ENCODE measurements at places on chromosomes 6 and 20.

DNA sequence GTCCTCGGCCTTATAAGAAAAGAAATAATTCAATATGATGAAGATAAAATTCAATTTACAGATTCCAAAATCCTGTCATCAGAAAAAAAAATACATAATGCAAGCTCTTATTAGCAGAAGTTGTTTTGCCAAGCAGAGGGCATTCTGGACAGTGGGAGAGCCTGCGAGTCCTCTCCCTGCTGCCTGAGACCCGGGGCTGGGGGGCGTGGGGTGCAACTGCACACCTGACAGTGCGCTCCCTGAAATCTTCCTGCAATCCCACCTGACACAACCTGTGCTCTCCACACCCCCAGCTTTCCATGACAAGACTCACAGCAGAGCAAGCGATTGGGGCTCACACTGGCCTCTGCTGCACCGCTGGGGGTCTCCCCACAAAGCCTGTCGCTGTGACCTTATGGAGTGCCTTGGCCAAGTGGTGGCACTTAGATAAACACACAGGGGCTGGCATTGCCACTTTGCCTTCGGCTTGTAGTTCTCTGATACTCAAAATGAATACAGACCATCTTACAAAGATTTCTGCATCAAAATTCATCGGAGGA lies 130.3 kb upstream of the PDE10A start:
- no peak for DNase-seq

GRCh38 chr6:5878792-5879191 lies 127.9 kb downstream of the NRN1 start:
- no peak for DNase-seq

DNA sequence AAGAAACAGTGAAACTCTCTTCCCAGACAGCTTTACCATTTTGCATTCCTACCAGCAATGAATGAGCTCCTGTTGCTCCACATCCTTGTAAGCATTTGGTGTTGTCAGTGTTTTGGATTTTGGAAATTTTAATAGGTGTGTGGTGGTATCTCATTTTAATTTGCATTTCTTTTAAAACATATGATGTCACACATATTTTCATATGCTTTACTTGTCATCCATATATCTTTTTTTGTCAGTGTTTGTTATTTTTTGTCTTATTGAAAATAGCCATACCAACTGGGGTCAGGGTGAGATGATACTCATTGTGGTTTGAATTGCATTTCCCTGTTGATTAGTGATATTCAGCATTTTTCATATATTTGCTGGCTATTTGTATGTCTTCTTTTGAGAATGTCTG lies 119.5 kb upstream of the FOXA2 start:
- no peak for DNase-seq

- no peak for DNase-seq
Measured at GRCh38 chr6:56902641-56903464, 52.1 kb upstream of the BEND6 start.

DNA sequence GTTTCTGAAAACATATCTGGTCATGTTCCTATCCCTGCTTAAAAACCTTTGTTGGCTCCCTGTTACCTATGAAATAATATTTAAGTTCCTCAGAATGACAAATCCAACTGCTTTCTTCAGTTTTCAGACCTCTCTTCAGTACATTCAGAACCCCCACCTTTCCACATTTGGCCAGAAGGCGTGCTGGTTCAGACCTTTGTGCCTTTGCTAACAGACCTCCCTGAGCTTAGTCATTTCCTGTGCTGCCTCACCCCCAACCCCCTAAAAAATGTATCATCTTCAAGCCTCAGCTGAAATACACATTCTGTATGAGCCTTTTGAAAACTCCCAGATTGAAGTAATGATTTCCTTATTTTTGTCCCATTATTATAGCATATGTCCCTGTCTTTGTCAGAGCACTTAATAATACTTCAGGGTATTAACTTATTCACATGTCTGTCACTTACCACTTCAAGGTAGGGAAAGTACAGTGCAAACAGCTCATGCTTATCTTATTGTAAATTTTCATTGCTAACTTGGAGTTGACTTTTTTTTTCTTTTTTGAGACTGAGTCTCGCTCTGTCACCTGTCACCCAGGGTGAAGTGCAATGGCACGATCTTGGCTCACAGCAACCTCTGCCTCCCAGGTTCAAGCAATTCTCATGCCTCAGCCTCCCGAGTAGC lies 19.7 kb downstream of the FAM217A start:
- peak; percentile 61 for DNase-seq

DNA sequence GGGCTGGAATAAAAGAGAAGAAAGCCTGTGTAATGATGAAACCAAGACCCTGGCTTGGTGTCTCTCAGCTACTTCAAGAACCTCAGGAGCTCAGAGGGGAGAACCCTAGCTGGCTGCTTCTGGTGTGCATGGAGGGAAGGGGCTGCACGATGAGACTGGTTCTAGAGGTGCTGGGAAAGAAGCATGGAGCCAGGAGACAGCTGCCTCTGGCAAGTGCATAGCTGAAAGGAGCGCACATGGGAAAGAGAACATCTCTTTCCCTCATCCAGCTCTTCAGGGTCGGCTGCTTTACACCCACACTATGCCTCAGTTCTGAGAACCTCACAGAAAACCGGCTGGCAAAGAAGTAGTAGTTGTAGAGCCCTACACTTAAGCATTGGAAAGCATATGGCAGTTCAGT lies 139.5 kb downstream of the QKI start:
- DNase-seq, result no peak

- no peak for DNase-seq
Measured at GRCh38 chr6:1481286-1481685, 91.9 kb downstream of the FOXF2 start.

DNA sequence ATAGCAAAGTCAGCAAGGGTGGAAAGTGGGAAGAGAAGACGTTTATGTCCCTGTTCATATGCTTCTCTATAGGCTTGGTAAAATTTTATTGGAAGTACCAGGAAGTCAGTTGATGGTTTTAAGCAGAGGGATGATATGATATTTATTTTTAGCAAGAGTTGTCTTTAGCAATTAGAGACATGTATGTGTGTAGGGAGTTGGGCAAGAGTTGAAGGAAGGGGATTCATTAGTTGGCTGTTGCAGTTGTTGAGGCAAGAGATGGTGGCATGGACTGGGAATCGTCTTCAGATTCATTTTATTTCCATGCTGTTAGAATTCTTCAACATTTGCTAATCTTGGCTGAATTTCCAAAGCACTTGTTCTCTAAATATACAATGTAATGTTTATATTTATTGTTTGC lies 85.6 kb downstream of the QKI start:
- DNase-seq, result no peak

- no peak for DNase-seq
Measured at GRCh38 chr6:134315974-134316441, 1.9 kb downstream of the SGK1 start.

- peak; percentile 14 for DNase-seq
Measured at GRCh38 chr6:12957321-12958051, 240.9 kb downstream of the PHACTR1 start.

GRCh38 chr6:168270274-168271172 lies 49.1 kb downstream of the DACT2 start:
- no peak for DNase-seq

DNA sequence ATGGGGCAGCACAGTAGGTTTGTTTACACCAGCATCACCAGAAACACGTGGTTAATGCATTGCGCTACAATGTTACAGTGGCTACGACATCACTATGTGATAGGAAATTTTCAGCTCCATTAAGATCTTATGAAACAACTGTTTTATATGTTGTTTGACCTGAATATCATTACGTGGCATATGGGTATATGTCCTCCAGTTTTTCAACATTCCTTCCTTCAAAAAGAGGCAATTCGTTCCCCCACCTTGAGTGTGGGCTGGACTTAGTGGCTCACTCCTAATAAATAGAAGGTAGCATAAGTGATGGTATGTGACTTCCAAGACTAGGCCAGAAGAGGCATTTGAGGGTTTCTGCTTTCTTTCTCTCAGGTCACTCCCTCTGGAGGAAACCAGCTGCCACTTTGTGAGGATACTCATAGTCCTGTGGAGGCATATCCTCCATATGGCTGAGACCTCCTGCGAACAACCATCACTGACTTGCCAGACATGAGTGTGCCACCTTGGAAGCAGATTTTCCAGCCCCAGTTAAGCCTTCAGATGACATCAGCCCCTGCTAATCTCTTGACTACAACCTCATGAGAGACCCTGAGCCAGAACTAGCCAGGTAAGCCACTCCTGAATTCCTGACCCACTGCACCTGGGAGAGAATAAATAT lies 2.3 kb upstream of the TRAM2 start:
- DNase-seq, result no peak

DNA sequence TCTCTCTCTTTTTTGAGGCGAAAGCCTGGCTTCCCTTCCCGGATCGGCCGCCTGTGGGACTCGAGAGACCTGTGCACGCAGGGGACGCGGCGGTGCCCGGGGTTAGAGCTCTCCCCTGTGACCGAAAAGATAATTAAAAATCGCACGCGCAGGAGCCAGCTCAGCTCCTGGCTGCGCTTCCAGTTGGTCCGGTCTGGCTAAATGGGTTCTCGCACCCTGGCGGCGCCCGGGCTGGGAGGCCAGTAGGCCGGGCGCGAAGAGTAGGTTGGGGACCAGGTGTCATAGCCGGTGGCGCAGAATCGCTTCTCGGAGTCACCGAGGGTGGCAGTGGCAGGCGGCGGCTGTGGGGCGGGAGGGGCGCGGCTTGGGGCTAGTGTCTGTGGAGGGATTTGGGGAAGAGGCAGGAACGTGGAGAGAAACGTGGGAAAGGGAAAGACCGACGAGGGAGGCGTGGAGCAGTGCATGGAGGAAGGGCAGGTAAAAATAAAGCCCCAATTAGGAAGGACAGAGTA lies 41.9 kb upstream of the SUPT3H start:
- peak; percentile 74 for DNase-seq

GRCh38 chr6:5529015-5529414 lies 267.7 kb downstream of the FARS2 start:
- DNase-seq, result no peak

DNA sequence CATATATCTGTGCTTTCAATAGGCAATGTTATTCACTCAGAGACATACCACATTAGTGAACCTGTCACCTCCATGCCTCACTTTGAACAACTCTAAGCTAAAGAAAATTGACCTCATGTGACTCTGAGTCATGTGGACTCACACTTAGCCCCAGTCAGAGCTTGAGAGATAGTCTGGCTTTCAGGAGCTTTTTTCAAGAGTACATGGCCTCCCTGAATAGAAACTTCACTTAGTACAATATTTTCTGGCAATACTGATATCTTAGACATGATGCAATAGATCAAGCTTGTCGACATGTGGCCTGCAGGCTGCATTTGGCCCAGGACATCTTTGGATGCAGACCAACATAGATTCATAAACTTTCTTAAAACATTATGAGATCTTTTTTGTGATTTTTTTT lies 8.5 kb downstream of the SPTLC3 start:
- no peak for DNase-seq

GRCh38 chr6:160360955-160361354 lies 12.8 kb downstream of the SLC22A3 start:
- DNase-seq, result no peak

- DNase-seq, result no peak
Measured at GRCh38 chr6:41781366-41781730, 766 bp downstream of the PRICKLE4 start.

DNA sequence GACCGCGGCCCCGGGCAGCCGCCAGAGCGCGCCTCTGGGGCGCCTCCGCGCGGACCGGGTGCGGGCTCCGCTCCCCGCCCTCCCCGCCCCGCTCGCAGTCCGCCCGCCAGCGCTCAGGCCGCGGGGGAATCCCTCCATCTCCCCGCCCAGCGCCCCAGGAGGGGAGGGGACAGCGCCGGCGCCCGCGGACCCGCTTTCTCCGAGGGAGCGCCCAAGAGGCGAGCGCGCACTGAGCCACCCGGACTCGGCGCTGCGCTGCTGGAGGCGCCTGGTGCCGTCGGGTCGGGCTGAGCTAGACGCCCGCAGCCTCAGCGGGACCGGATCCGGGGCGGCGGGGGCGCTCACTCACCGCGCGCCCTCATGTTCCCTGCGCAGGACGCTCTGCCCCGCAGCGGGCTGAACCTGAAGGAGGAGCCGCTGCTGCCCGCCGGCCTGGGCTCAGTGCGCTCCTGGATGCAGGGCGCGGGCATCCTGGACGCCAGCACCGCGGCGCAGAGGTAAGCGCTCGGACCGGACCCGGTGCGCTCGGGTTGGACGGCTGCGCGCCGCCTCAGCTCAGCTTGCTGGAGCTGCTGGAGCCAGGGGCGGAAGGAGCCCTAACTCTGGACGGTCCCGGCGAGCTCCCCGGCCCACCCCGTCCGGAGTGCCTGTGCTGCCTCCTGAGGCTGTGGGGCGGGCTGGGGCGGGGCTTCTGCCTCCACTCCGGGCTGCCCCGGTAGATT lies 867 bp downstream of the EBF4 start:
- DNase-seq, result peak; percentile 55

DNA sequence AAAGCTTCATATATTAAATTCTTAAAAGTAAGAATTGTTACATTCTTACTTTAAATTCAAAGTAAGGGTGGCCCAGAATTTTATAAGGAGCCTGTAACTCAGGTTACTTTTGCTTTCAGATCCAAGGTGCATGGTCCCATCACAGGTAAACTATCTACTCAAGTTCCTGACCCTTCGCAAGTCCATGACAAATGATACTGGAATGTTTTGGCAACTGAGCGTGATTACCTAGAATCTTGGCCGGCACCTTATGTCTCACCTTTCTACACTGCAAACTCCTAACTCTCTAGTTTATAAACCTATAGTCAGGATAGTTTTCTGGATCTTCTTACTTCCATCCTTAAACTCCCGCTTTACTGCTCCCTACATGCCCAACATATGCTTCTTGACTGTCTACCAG lies 67.9 kb upstream of the HMGN3 start:
- no peak for DNase-seq

- peak; percentile 19 for DNase-seq
Measured at GRCh38 chr20:59518881-59519706, 85.2 kb upstream of the PHACTR3 start.

DNA sequence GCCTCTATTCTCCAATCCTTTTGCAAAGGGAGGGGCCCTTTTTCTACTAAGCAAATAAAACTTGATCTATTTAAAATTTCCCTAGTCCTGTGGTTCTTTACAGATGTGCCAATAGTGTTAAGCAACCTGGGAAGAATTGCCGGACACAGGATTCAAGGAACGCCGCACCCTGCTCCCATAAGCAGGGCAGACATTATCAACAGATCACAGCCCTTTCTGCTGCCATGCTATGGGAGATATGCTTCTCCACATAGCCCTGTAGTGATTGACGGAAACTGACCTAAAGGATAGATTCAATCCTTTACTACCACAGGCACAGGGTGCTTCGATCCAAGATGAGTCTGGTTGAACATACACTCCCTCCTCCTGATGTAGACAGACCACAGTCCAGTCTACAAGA lies 118.4 kb upstream of the TRAF3IP2 start:
- no peak for DNase-seq

GRCh38 chr6:3966426-3966825 lies 112.5 kb downstream of the FAM217A start:
- DNase-seq, result no peak

GRCh38 chr6:52839124-52840055 lies 1.2 kb downstream of the GSTA5 start:
- DNase-seq, result peak; percentile 56

DNA sequence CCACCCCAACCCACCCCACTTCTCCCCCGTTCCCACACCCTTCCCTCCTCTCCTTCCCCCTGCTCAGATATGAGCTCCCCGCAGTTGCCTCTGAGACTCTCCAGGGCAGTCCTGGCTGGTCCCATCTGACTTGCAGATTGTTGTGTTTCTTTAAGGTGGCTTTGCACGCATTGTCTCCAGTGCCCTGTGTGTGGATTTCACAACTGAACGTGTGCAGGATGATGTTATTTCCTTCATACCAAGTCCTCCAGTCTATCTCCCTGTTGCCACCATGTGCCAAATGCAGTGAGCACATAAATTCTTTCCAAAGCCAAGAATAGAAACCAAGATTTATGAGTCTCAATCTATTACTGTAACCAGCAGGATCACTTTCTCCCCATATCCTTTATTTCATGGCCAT lies 79.1 kb downstream of the TMEM242 start:
- no peak for DNase-seq

GRCh38 chr6:103405321-103405720 lies 1454.4 kb downstream of the HACE1 start:
- no peak for DNase-seq

Measured in stimulated activated naive CD8-positive, alpha-beta T cell treated with anti-CD3 and anti-CD28 coated beads, Interleukin-15, Interleukin-2, amounts not matched to agents 100 U/mL and 50 U/mL, for 24 hours (primary cell).